ENCODE measurements at places on chromosomes 3 and 15.

GRCh38 chr3:53221345-53221744, 34.5 kb downstream of the TKT start:
- DNase-seq: no peak

- DNase-seq: no peak
Observed at GRCh38 chr15:42788725-42789124, 51.8 kb upstream of the CDAN1 start.

DNA sequence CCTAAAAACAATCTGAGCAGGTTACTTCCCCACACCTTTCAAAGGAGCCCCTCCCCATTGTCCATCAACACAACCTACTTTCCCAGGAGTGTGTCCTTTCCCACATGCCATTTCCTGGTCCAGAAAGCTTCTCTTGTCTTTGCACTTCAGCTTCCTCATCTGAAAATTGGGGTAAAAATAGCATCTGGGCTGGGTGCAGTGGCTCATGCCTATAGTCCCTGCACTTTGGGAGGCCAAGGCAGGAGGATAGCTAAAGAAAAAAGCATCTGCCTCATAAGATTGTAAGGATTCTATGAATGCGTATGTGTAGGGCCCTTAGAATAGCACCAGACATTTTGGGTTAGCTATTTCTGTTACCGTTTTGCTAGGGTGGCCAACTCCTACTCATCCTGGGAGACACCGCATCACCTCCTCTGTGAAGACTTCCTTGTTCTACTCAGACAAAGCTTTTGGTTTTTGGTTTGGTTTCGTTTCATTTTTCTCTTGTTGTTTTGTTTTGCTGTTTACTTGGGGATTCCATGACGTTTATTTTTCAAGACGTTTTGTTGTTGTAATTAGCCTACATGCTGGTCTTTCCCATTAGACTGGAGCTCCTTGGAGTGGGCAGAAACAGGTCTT, 224.4 kb upstream of the TLE3 start:
- no peak for DNase-seq

DNA sequence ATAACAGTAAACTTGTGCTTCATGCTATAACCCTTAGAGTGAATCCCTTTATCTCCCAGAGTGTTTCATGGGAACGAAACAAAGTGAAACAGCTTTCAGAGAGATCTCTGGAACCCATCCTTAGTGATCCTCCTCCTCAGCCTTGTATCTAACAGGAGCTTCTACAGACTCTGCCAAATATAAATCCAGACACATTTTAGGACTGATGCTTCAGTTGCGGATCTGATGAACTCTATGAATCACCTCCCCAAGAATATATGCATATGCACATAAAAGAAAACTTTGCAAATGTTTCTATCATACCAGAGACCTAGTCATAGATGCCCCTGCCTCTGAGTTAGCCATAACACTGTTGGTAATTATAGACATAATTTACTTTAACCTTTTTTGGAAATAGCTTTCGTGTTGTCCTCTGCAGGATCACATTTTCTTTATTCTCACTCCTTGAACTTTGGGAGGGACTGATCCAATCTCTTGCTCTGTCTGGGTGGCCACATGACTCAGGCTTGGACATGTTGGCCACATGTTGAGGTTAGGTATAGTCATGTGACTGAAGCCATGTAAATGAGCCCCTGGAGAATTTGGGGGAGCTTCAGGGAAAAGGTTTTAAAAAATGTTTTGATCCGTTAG, 306.4 kb upstream of the CNTN3 start:
- no peak for DNase-seq

DNA sequence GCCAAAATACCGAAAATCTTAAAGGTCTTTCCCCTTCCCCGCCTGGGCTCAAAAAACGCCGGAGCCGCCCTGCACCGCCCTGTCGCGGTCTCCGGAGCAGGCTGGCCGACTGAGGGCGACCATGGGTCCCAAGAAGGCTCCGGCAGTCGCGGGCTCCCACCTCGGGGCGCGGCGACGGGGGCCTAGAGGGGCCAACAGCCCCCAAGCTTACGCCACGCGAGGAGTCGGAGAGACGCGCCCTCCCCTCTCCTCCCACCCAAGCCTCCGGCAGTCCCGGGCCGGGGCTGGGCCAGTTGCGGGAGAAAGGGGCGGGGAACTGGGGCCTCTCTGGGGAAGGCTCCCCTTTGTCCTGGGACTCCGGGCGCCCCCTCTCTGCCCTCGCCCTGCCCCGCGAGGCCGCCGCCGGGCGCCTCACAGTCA, 69.2 kb downstream of the GOLGA8B start:
- DNase-seq: no peak

GRCh38 chr3:123392871-123393620, 55.8 kb downstream of the ADCY5 start:
- DNase-seq: no peak

DNA sequence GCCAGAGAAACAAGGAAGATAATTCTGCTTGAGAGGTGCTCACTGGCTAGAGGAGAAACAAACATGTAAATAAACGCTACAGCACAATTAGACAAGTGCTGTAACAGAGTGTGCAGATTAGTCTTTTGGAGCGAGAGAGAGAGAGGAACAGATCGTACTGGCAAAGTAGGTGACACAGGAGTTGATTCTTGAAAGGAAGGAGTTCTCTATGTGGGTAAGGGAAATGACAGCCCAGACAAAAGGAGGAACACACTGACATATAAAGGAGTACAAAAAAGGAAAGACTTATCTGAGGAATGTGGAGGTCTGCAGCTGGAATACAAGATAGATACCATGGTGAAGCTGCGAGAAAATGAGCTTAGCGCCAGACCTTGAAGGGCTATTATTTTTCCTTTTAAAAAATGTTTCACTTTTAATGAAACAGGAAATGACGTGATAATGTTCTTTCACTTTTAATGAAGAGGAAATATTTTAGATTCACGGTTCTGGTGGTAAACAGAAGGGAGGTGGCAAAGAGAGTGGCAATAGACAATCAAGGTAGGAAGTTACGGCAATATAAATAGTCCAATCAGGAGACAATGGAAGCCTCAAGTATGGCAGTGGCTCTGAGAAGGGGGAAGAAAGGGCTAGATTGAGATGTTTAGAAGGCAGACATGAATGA, 202.9 kb downstream of the VPS13C start:
- DNase-seq: no peak

DNA sequence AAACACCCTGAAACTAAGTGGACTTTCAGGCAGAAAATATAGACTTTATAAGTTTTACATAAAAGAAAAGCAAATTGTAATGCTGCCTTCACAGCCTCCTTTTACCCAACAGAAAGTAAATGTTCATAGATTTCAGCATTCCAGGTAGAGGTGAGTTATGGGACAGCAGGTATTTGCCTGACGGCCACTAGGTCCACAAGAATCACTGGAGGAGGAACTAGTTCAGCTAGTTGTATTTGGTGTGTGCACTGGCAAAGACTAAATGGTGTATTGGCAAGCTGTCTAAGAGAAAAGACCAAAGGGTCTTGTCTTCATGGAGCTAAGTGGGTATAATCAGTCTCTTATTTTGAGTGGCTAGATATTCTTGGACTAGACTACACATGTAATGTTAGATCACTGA, 34.2 kb downstream of the ZNF654 start:
- DNase-seq: no peak

GRCh38 chr3:183539811-183540210, 15.7 kb downstream of the KLHL6 start:
- no peak for DNase-seq

- no peak for DNase-seq
Observed at GRCh38 chr3:125634336-125634950, 39.1 kb upstream of the OSBPL11 start.

DNA sequence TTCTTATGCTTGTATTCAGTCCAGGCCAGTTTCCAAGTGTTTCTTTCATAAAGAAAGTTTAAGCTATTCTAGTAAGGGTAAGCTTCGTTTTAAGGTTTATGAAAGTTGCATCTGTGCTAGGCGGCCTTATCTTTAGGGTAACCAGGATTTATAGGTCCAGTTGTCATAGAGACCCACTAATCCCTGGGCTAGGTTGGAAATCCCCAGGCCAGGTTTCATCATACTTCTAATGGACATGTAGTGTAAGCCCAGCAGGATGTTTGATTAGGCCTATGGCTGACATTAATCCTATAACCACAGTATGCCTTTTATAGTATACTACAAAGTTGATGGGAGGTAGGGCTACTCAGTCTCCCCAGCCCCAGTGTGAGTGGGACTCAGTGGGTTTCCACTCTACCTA, 312.4 kb downstream of the CACNA2D3 start:
- DNase-seq: no peak

GRCh38 chr3:191051037-191051436, 148.0 kb upstream of the OSTN start:
- no peak for DNase-seq

GRCh38 chr15:66646308-66646707, 55.7 kb upstream of the SMAD6 start:
- no peak for DNase-seq
